ENCODE measurements at places on chromosomes 2 and 18.
A peak's percentile ranks its signal among the peaks of the same experiment; 100 is the strongest.

- DNase-seq: no peak
Observed at GRCh38 chr2:114252713-114253112, 189.7 kb upstream of the DPP10 start.

GRCh38 chr2:227653419-227653818, 13.2 kb upstream of the SCYGR5 start:
- DNase-seq: no peak

GRCh38 chr2:48714245-48714644, 41.3 kb downstream of the LHCGR start:
- no peak for DNase-seq

- no peak for DNase-seq
Observed at GRCh38 chr18:68822926-68823325, 25.0 kb downstream of the CCDC102B start.

DNA sequence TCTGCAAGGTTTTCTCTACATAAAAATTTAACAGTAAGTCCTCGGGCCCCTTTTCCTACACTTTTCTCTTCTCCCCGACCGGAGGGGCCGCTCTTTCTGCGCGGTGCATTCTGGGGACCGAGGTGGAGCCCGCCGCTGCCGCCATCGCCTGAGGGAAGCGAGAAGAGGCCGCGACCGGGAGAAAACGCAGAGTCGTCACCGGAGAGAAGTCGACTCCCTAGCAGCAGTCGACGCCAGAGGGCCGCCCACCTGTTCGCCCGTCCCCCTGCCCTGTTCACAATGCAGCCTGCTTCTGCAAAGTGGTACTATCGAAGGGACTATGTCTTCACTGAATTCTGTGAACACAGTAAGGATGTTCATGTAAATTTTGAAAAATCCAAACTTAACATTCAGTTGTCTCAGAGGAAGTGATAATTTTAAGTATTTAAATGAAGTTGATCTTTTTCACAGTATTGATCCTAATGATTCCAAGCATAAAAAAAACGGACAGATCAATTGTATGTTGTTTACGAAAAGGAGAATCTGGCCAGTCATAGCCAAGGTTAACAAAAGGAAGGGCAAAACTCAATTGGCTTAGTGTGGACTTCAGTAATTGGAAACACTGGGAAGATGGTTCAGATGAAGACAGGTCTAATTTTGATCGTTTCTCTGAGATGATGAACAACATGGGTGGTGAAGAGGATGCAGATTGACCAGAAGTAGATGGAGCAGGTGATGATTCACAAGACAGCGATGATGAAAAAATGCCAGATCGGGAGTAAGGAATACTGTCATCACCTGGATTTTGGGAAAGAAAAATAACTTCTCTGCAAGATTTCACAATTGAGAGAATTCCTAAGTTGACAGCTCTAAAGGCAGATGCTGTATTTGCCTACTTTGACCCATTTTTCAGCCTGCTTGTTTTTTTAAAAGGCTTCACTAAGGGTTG, 55.8 kb downstream of the ASXL2 start:
- peak; percentile 47 for DNase-seq

- DNase-seq: no peak
Observed at GRCh38 chr2:46435796-46436360, 43.5 kb upstream of the TMEM247 start.

DNA sequence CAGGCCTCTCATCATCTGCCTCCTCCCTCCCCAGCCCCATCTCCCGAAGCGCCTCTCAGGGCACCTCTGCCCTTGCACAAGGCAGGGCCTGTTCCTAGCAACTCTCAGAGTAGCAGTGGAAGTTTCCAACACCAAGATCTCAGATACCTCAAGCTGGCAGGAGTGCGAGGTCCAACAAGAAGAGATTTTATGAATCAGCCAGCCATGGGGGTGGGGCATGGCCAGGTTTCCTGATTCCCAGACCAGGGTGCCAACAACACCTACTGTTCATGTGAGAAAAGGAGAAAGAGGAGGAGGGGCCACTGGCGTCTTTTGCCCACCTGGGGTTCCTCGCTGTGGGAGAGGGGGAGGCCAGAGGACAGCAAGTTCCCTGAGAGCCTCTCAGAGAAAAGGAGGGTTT, 6.6 kb upstream of the STEAP3 start:
- no peak for DNase-seq

GRCh38 chr2:143629340-143629739, 500.1 kb downstream of the ARHGAP15 start:
- no peak for DNase-seq

DNA sequence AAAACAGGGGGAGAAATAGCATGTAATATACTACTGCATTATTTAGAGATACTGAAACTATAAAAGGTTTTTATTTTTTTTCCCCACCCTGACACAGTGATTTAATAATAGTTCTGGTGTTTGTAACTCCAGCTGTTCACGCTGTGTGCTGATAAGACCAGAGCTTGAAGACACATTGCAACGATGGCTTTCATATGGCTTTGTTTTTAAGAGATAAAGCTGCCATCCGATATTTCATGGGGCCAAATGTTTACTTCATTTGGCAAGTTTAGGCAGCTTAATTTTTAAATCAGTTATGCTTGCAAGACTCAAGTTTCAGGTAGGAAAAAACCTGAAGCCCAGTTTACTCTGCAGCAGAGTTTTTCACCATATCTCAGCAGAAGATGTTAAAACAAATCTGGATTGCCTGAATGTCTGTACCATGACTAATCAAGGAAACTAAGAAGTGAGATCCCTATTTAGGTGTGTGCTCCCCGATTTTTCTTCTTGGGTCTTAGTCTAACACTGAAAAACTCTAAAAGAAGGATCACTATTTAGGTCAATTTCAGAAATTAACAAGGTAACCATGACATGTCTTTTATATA, 508.6 kb downstream of the PARD3B start:
- no peak for DNase-seq

GRCh38 chr18:23856466-23857163, 157.9 kb upstream of the TTC39C start:
- DNase-seq: no peak

GRCh38 chr2:192969055-192969454, 774.3 kb upstream of the TMEFF2 start:
- no peak for DNase-seq

DNA sequence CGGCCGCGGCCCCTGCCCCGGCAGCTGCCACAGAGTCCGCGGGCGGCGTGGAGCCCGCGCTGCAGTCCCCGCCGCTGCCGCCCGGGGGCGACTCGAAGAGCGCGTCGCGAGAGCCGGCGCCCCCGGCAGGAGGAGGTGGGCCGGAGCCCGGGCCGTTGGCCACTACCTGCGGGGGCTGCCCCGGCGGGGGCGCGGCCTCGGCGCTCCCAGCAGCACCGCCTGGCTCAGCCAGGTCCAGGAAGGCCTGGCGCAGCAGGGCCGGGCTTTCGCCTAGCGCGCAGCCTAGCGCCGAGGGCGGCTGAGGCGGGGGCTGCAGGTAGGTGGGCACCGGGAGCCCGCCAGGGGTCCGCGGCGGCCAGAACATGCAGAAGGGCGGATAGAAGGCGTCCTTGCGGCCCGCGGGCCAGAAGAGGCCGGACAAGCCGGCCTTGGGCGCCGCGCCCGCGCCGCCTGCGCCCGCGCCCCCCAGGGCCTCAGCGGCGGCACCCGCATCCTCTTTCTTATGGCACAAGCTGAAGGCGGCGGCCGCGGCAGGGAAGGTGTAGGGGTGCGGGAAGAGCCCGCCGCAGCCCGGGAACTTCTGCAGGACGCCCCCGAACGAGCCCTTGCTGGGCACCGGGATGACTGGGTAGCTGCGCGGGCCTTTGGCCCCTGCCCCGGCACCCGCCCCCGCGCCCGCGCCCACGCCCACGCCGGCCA, 3.9 kb downstream of the SKOR2 start:
- no peak for DNase-seq

GRCh38 chr2:50641633-50642032, 390.3 kb downstream of the NRXN1 start:
- DNase-seq: no peak

DNA sequence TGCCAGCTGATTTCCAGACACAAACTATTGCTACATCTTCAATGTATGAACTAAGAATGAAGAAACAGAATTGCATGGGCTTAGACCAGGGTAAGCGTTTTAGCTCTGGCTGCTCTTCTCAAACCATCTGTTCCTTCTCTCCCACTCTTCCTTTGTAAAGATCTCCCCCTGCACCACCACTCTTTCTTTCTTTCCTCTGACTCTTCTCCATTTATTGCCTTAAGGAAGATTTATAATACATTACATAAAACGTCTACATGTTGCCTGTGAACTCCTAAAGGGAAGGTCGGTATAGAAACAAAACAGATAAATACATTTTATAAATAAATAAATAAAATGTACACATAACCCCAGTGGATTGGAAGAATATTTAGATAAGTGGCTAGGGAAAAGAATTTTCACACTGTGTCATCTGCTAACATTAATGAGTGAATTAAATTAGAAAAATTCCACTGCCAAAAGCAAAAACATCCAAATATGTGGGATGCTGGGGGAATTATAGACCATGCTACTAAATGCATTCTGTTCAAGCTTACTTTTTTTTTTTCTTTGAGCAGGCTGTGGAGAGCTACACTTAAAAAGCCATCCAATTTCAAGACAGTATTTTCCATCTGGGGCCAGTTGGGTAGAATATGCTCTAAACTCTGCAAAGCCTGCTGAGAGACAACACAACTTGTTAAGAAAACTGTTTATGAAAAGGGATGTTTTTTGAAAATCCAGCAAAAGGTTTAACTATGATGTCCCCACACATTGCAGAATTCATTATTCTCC, 41.5 kb downstream of the NCKAP5 start:
- DNase-seq: no peak

DNA sequence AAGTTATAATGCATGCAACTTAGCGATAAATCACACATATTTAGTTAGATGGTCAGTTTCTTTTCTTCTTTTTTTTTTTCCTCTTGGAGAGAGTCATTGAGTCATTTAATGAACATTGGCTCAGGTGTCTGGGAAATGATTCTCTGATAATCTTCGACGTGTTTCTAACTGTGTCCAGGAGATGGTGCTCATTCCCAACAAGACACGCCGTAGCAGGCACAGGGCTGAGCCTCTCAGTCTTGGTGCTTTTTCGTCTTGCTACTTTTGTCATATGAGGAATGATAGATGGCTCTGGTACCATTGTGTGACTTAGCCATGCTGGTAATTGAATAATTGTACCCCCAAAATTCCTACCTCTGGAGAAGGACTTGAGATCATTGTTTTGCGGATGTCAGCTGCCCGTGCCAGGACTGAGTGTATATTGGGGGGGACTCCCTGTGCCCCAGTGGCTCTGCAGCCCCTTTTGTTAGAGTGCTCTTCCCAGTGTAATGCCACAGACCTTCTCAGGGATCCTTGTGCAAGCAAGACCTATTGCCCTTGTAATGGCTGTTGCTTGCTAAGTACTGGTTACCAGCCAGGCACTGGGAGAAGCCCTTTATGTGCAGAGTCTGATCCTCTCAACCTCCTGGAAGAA, 107.6 kb upstream of the CYRIA start:
- no peak for DNase-seq

GRCh38 chr2:97737421-97738178, 24.2 kb downstream of the ZAP70 start:
- no peak for DNase-seq

DNA sequence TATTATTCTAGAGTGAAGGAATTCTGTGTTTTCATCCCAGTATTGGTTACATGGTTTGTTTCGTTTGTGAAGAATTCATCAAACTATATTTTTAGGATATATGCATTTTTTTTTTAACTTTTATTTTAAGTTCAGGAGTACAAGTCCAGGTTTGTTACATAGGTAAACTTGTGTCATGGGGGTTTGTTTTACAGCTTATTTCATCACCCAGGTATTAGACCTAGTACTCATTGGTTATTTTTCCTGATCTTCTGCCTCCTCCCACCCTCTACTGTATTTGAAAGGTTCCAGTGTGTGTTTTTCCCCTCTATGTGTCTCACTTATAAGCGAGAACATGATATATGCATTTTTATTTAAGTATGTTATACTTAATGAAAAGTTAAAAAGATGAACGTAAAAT, 47.6 kb downstream of the SCN9A start:
- no peak for DNase-seq

GRCh38 chr18:22170421-22171257, 1.2 kb downstream of the GATA6 start:
- no peak for DNase-seq

GRCh38 chr2:57372237-57372984, 674.2 kb upstream of the VRK2 start:
- DNase-seq: no peak

GRCh38 chr2:130806370-130806769, 30.3 kb upstream of the ARHGEF4 start:
- DNase-seq: no peak

- DNase-seq: no peak
Observed at GRCh38 chr2:191618046-191618780, 59.7 kb upstream of the NABP1 start.

GRCh38 chr18:71370671-71371445, 1082.0 kb downstream of the SOCS6 start:
- no peak for DNase-seq

DNA sequence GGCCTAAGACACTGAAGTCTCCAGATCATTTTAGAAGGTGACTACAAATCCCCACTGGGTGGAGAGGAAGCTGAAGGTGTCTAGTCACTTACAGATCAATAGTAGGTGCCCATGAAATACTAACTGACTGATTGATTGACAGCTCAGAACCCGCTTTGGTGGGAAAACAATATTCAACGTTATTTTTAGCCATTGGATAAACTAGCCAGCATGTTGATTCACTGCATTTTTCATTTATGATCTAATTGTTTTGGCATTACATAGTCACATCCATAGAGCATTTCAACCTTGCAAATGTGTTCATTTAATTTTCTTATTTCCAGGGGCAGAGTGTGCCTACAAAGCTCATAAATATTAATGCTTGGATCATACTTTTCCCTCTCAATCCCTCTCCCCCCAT, 162.3 kb downstream of the MREG start:
- DNase-seq: no peak

- DNase-seq: no peak
Observed at GRCh38 chr2:8138923-8139667, 542.8 kb upstream of the ID2 start.

- DNase-seq: no peak
Observed at GRCh38 chr2:159193791-159194190, 92.7 kb downstream of the WDSUB1 start.

DNA sequence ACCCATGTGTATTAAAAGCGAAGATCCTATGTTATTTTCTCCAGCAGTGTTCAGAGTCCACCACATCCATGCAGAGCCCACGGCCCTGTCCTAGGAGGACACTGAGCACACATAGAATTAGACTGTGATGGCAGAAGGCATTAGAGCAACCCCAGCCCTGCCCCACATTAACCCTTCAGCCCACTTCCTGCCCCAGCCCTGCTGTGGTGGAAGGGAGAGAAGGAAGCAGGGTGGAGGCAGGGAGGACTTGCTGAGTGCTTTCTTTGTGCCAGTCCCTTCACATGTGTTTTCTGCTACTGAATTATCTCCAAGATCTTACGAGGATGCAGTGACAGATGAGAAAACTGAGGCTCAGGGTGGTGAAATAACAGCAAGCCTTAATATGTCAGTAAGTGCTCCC, 339.0 kb downstream of the SMAD2 start:
- no peak for DNase-seq

- no peak for DNase-seq
Observed at GRCh38 chr2:72612614-72613160, 213.1 kb downstream of the EXOC6B start.

- no peak for DNase-seq
Observed at GRCh38 chr18:58205443-58206160, 161.6 kb downstream of the NEDD4L start.

Data from activated B cell treated with CpG ODN at 0.5 μM for 24 hours (primary cell).